ENCODE measurements at places on chromosomes 2 and 18.
A peak's percentile ranks its signal among the peaks of the same experiment; 100 is the strongest.

- DNase-seq, result no peak
Measured at GRCh38 chr2:227179988-227180685, 15.7 kb downstream of the COL4A3 start.

DNA sequence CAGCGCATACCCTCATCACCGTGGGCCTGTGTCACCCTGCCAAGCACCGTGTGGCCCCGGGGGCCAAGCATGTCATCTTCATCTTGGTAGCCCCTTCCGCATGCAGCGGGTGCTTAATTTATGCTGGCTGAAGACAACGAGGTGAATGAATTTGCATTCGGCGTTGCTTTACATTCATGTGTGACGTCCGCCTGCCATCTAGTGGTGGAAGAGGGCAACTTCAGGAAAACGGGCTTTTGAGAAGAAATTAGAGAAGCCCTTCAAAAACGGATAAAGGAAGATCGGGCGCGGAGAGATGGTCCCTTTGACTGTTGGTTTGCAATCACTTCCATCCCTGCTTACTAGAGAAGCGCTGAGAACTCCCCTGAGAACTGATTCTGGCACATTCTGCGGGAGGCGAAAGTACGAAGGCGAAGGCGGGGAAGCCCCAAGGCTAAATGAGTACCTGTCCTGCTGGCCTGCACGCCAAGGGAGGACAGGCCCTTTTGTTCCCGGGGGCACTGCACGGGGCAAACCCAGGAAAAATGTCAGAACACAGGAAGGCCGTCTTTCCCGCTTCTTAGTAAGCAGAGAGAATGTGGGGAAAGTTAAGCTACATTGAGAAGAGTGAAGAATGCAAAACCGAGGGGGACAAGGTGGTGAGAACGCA is 145.9 kb downstream of the ZNF516 start:
- DNase-seq, result peak; percentile 47

DNA sequence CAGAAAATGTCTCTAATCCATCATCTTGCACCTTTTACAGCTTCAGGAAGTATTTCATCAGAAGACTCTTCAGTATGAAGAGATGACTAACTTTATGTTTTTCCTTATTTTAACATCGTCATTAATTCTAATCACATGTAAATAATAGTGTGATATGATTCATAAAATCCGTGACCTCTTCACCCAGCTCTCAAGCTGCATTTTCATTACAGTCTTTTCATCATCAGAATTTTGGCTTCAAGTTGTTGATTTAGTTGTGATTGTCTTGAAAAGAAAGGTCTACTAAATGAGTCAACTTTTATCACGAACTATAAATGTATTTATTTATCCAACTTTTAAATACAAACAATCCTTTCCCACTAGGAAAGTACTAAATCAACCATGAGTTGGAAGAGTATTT is 410.3 kb downstream of the LRP1B start:
- no peak for DNase-seq

- DNase-seq, result peak; percentile 74
Measured at GRCh38 chr2:129877289-129877741, 102.2 kb upstream of the RAB6C start.

DNA sequence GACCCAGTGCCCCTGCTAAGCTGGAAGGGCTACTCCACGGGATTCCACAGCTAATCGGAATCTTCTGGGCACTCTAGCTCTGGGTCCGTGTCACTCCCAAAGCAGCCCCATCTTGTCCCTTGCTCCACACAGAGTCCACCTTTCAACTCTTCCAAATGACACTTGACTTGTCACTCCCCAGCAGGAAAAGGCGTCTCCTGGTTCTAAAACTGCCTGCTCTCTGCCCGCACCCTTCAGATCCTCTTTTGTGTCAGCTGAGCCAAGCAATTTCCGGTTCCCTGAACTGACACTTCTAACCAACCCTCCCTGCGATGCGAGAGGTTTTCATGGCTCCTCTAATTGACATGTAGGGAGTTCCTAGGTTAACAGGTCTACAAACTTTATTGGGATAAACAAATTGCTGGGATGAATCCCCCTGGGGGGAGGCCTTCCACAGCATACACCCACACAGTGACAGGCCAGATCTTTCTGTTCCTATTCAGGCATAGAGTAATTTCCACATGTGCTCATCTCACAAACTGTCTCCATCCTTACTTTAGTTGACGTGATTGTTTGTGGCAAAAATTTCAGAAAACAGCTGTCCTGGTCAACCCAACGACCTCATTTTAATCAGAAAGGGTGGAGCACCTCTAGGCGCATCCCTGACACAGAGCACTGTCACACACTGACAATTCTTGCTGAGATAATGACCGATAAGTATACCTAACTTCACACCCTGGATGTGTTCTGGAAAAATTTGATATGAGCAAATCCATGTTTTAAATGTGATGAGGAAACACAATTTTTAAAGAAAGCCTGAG is 104.9 kb downstream of the RBMS1 start:
- no peak for DNase-seq

DNA sequence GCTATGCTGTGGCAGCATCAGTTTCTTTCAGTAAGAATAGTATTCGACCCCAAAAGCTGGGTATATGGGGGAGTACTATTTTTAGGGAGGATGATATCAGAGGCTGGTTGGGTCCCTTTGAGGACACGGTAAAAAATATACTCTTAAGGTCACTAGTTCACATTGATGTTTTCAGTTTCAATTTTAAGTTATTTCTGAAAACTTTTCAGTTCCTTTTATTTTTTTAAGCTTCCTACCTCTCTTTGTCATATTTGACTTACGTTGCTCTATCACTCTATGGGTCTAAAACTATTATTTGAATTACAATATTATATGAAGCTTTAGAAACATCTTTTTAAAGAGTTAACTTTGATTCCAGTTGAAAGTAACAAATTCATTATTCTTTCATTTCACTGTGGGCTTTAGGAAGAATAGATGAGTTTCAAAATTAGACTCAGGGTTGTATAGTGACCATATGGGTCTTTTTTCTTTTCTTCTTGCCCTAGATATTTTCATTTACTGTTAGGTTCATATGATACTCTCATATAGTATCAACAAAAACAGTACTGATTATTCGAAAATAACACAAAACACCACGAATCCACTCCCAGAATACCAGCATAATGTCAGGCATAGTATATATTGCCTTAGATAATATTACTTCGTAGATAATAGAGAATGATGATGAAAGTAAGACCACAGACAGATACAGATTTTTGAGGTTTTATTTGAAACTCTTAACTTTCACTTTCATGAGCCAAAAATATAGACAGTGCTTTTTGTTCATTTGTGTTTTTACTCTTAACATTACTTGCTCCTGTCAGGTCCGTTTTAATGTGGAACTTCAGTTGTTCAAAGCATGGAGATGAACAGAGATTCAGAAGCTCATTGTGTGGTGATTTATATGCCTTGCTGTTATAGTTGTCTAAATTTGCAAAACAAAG is 9.8 kb downstream of the RMDN2 start:
- no peak for DNase-seq

- no peak for DNase-seq
Measured at GRCh38 chr2:102513355-102513939, 40.4 kb downstream of the SLC9A4 start.

- no peak for DNase-seq
Measured at GRCh38 chr2:34815052-34815741, 1216.1 kb upstream of the FAM98A start.

GRCh38 chr2:135164431-135164830 is 112.3 kb downstream of the RAB3GAP1 start:
- no peak for DNase-seq

DNA sequence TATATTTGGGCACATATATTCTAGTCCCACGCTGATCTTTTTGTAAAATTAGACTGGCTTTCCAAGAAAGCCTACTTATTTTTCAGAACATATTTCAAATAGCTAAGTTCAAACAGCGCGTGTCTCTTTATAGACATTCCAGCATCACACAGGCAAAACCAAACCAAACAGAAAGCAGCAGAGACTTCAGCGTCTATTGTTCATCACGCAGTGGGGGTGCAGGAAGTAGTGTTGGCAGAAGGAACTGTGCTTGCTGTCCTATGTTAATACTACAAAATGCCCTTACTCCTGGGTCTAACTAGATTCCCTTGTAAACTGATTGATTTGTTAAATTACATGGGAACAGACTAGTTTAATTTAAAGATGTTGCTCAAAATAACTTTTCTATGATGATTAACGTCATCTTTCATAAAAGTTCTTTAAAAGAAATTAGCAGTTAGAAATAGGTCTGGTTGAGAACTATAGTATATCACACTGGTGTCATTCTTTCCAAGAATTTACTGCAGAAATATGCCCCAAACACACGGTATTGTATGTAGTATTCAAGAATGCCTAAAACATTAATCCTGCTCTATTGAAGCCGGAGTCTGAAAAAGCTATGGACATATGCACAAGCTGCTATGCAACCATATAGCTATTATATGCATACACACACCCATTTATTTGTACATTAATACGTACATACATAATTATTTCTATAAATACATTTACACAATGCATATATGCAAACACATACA is 436.3 kb downstream of the CBLN2 start:
- no peak for DNase-seq

GRCh38 chr2:70902067-70902442 is 33.6 kb upstream of the ATP6V1B1 start:
- DNase-seq, result no peak

GRCh38 chr2:181197140-181197760 is 216.8 kb downstream of the UBE2E3 start:
- no peak for DNase-seq

GRCh38 chr18:31965316-31965970 is 22.5 kb upstream of the TRAPPC8 start:
- no peak for DNase-seq

DNA sequence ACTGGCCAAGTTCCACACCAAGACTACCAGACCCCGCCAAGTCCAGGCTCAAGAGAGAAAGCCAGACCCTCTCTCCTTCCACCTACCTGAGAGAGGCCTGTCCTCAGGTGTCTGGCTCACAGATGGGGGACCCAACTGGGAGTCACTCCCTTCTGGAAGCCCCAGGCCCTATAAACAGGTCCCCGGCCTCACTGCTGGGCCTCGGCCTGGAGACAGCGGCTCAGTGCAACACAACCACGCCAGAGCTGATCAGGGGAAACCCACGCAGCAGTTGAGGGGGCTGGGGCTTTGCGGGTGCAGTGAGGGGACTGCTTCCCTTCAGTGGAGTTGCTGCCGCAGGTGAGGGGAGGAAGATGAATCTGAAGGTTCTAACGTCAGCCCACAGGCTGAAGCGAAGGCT is 22.8 kb upstream of the C1QL2 start:
- DNase-seq, result no peak

DNA sequence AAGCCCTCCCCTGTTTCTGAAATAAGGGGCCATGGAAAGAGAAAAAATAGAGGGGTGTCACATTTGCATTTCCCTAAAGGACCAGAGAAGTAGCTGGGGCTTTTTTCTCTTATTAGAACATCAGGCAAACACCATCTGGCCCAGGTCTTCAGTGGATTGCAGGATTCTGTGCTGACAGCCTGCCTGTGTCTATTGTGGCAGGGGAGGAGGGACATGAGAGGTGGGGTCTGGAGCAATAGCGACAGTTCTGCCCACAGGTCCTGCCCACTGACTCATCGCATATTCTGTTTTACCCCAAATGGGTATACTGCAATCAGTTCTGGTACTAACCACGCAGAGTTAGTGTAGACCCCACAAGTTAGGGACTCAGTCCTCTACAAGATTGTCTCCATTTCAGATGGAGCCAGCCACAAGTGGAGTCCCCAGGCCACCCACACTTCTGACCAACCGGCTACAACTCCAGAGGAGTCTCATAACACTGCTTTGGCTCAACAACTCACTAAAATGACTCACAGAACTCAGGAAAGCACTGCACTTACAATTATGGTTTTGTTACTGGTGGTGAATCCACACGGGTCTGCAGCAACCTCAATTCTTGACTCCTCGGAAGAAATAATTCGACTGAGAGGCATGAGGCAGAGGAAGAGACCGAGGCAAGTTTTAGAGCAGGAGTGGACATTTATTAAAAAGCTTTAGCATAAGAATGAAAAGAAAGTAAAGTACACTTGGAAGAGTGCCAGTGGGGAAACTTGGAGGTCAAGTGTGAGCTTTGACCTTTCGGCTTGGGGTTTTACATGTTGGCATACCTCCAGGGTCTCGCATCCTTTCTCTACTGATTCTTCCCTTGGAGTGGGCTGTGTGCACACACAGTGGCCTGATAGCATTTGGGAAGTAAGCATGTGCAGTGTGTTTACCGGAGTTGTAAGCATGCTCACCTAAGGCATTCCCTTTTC is 146.4 kb upstream of the SPATS2L start:
- DNase-seq, result no peak

GRCh38 chr18:159037-159652 is 788 bp downstream of the USP14 start:
- no peak for DNase-seq

GRCh38 chr18:48409591-48410094 is 460 bp upstream of the ZBTB7C start:
- DNase-seq, result no peak

DNA sequence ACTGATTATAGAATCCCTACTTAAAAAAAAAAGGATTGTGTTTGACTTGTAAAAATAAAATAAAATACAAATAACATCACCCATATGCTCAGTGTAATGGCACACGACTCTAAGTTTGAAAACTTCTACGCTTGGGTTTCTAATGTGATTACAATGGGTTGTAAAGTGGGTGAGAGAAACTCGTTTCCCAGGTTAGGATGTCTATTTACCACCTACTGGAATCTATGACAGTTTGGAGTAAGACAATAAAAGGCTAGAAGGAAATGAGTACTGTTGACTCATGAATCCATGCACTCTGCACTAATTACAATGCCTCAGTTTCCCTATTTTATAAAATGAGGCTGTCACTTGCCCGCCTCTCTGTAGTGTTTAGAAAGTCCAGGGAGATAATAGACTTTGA is 204.2 kb upstream of the FBXO11 start:
- DNase-seq, result no peak

DNA sequence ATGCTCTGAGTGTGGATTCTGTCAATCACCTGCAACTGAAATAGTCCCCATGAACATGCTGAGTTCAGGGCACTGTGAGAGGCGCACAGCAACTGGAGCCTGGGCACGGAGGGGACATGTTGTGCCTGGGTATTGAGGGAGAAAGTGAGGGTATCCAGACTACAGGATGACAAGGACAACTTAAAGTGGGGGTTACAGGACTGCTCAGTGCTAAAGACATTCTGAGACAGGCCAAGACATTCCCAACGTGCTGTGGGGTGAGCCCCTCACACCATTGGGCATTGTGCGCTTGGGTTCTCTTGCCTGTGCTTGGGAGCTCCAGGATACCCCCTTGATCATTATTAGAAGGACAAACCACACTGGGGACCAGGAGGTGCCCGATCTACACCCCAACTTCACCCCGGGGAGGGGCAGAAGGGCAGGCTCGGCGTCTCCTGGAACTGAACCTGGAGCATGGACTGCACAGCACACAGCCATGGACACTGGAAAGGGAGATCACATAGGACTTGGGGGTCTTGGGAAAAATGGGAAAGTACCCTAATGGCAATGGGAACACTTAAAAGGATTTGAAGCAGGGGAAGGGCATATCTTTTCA is 72.5 kb upstream of the HDAC4 start:
- no peak for DNase-seq

- no peak for DNase-seq
Measured at GRCh38 chr2:143696651-143697050, 567.4 kb downstream of the ARHGAP15 start.

- DNase-seq, result no peak
Measured at GRCh38 chr2:64220265-64220664, 76.0 kb upstream of the PELI1 start.

GRCh38 chr2:134431838-134432434 is 178.1 kb downstream of the MGAT5 start:
- DNase-seq, result no peak
